ENCODE measurements at places on chromosomes 3 and 15.

- no peak for DNase-seq
These were observed 12.2 kb downstream of the GBE1 start for GRCh38 chr3:81749265-81749664.

GRCh38 chr15:58475573-58476524 is 44.1 kb downstream of the LIPC start:
- DNase-seq = no peak

DNA sequence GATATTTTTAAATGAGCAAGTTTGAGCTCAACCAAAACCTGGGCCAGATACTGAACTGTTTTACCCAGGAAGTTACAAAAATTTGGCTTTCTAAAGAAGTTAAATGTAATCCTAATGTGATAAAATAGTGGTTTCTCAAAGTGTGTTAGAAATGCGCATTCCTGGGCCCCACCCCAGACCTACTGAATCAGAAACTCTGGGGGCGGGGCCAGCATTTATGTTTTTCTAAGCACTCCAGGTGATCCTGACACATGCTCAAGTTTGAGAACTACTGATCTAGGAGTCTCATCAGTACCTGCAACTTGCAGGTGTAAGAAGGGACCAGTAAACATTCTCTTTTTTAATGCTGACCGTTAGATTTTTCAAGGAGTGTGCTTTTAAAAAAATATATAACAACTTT is 190.6 kb downstream of the VPS13C start:
- DNase-seq = no peak

- DNase-seq = no peak
These were observed 27.2 kb downstream of the INTS14 start for GRCh38 chr15:65583701-65584100.

- no peak for DNase-seq
These were observed 42.3 kb upstream of the GYG1 start for GRCh38 chr3:148948913-148949657.

GRCh38 chr15:71735385-71735757 is 75.0 kb upstream of the NR2E3 start:
- no peak for DNase-seq

DNA sequence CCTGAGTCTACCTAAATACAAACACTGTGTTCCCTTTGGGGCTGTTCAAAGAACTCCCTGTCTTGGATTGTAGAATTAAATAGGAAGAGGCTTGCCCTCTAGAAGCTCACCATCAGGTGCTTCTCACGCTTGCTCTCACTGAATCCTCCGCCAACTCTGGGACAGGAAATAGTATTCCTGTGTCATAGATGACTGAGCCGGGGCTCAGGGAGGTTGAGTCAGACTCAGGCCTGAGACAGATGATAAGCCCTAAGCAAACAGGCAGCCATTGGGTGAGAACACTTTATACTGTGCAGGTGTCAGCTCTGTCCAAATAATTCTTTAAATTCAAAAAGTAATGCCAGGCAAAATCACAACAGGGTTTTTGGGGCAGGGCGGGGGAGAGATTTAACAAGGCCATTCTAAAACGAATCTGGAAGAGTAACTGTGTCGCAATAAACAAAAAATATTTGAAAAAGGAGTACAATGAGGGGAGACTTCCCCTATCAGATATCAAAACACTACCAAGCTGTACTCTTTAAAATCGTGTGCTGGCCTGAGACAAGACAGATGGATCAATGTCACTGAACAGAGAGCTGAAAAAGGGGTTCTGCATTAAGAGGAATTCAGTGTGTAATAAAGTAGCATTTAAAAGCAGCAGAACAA is 59.0 kb downstream of the EPHB3 start:
- DNase-seq = no peak

- DNase-seq = no peak
These were observed 502.4 kb downstream of the LPP start for GRCh38 chr3:188656196-188656982.

- no peak for DNase-seq
These were observed at the start of gene DNAJA4 for GRCh38 chr15:78264304-78265136. DNAJA4 (plus strand) TSS chr15:78264562; CDS start chr15:78264764, 202 bp downstream.

DNA sequence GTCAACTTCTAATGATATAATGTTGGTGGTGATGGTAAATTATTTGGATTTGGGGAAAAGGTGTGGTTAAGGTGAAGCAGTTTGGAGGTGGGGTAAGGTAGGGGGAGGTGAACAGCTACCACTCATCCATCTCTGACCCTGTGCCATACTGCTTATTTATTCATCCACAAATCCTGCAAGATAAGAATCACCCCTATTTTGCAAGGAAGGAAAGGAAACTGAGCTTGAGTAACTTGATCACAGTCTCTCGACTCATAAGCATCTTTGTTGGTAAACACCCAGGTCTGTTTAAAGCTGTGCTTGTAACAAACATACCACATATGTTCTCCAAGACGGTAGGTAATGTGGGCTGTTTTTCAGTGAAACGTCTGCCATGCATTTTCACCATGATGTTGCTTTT is 67.3 kb downstream of the PTPRG start:
- no peak for DNase-seq

DNA sequence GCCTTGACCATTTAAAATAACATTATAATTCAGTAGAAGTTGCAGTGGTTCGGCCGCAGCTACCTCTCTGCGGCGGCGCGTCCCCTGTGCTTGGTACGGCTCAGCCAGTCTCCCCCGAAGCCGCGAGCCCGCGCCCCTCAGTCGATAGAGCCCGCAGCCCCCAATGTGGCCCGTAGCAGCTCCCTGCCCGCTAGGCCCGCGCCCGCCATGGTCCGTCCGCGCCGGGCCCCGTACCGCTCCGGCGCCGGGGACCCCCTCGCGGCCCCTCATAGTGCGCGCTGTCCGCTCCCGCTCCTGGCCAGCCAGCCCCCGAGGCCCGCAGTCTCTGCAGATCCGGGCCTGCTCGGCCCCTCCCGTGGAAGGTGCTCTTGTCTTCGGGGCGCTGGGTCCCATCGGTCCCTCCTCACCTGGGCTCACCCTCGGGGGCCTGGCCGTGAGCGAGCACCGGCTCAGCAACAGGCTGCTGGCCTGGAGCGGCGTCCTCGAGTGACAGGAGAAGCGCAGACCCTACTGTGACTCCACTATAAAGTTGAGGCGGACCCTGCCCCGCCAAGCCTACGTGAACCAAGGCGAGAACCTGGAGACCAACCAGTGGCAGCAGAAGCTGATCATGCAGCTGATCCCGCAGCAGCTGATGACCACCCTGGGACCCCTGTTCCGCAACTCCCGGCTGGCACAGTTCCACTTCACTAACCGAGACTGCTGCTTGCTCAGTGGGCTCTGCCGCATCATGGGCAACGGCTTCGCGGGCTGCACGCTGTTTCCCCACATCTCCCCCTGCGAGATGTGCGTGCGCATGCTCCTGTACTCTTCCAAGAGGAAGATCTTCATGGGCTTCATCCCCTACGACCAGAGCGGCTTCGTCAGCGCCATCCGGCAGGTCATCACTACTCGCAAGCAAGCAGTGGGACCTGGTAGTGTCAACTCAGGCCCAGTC is 21.8 kb upstream of the GPR156 start:
- no peak for DNase-seq

GRCh38 chr15:69943637-69944036 is 154.1 kb downstream of the TLE3 start:
- no peak for DNase-seq

DNA sequence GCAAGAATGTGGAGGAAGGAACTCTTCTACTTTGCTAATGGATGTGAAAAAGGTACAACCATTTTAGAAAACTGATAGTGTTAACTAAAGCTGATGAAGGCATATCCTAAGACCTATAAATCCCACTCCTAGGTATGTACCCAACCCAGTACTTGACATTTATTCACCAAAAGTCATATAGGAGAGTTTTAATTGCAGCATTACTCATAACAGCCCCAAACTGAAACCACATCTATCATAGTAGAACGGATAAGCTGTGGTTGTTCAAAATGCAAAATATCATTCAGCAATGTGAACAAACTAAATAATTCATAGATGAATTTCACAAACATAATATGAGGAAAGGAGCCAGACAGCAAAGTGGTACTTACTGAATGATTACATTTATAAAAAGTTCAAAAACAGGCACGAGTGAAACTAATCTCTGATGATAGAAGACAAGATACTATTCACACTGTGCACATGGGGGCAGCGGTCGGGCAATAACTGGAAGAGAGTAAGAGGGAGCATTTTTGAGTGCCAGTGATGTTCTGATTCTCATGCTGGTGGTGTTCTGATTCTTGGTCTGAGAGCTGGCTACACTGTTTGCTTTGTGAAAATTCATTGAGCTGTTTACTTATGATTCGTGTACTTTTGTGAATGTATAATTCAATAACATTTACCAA is 34.3 kb downstream of the GOLIM4 start:
- DNase-seq = no peak

DNA sequence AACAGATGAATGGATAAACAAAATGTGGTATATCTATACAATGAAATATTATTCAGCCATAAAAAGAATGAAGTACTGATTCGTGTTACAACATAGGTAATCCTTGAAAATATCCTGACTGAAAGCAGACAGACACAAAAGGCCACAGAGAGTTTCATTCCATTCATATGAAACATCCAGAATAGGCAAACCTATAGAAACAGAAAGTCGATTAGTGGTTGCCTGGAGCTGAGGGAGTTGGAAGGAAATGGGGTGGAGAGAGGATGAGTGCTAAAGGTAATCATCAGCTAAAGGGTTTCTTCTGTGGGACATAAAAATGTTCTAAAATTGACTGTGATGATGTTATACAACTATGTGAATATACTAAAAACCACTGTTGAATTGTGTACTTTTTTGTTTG is 22.9 kb downstream of the FOXP1 start:
- DNase-seq = no peak

- DNase-seq = no peak
These were observed 31.0 kb downstream of the KLHL6 start for GRCh38 chr3:183524476-183524875.

- no peak for DNase-seq
These were observed 66.5 kb downstream of the UBE3A start for GRCh38 chr15:25372298-25372697.

DNA sequence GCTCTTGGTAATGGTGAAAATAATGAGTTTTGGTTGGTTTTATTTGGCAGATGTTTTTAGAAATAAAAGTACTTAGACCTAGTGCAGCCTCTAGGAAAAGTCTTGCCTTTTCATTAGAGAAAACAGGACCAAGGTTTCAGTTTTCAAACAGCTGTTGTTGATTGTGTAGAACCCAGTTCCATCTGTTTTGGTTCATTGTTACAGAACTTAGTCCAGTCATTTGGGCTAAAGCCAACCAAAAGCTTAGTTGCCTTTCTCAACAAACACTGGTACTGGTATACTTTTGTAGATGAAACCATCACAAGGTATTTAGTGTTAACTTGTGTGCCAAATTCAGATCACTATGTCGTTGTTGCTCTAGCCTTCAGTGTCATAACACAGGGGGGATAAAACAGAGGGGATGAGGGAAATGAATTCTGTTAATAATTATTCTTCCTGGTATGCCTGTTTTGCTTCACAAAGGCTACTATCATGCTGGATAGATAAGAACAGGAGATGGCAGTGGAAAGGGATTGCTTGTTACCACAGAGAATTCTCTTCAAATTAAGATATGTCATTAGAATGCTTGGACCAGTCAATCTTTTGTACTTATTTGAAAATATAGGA is 12.6 kb upstream of the APH1B start:
- no peak for DNase-seq

- no peak for DNase-seq
These were observed 92.2 kb downstream of the P2RY1 start for GRCh38 chr3:152927131-152927530.

DNA sequence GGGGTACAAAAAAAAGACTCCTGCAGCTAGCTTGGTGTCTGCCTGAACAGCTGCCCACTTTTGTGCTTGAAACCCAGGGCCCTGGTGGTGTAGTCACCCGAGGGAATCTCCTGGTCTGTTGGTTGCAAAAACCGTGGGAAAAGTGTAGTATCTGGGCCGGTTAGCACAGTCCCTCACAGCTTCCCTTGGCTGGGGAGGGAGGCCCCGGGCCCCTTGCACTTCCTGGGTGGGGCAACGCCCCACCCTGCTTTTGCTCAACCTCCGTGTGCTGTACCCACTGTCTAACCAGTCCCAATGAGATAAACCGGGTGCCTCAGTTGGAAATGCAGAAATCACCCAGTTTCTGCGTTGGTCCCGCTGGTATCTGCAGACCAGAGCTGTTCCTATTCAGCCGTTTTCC is 211.7 kb upstream of the ZPLD1 start:
- DNase-seq = no peak

- DNase-seq = no peak
These were observed 46.0 kb upstream of the SMAD6 start for GRCh38 chr15:66655997-66656396.

- DNase-seq = no peak
These were observed 44.5 kb downstream of the XXYLT1 start for GRCh38 chr3:195226445-195226844.

DNA sequence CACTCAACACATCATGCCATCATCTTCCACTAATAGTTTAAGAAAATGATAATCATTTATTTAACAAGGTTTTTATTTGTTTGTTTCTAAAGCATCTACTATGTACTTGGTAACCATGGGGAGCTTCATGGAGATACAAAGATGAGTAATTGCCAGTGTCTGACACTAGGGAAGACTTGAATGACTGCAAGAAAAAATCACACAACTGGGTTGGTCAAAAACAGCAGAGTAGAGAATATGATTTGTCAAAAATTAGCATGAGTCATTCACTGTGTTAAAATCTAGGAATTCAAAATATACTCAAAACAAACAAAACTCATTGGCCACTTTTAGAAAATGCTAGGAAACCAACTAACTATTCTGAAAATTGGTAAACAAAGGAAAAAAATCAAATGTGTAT is 6.3 kb downstream of the BNC1 start:
- no peak for DNase-seq

GRCh38 chr3:197874653-197875052 is 75.3 kb upstream of the RPL35A start:
- no peak for DNase-seq

DNA sequence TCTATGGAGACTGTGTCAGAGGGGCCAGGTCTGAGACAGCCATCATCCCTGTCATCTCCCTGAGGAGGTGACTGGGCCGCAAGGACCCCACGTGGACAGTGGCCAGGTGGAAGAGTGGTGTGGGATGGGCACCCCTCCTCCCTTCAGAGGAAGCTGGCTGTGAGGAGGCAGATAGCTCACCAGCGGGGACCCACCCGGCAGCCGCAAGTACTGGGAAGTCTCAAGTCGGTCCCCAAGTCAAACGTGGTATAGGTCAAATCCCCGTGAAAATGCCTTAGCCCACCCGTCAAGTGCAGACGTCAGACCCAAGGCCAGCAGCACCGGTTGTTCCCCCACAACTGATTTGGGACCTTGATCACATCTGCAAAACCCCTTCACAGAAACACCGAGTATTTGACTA is 12.3 kb upstream of the KLF13 start:
- DNase-seq = no peak

- no peak for DNase-seq
These were observed 100.7 kb downstream of the SNRPN start for GRCh38 chr15:25055356-25056068.

DNA sequence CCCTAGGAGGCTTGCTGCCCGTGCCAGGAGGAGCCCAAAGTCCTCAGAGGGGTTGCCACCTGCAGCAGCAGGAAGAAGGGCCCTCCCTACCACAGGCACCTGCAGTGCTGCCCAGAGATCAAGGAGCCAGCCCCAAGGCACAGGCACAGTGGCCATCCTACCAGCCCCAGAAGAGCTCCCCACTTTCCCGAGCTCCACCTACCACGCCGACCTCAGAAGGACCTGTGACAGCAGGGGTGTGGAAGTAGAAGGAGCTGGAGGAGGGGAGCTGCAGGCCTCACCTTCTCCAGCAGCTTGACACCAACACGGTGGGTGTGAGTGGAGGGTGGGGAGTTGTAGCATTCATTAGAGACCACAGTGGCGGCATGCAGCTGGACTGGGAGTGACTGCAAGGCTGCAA is 485.8 kb downstream of the GABRG3 start:
- no peak for DNase-seq

- DNase-seq = no peak
These were observed 16.0 kb downstream of the WDR73 start for GRCh38 chr15:84638103-84638502.

GRCh38 chr3:109191421-109191820 is 54.9 kb downstream of the C3orf85 start:
- DNase-seq = no peak

Measured in amniotic stem cell (primary cell).